ENCODE measurements at places on chromosomes 1 and 21.
A peak's percentile ranks its signal among the peaks of the same experiment; 100 is the strongest.

DNA sequence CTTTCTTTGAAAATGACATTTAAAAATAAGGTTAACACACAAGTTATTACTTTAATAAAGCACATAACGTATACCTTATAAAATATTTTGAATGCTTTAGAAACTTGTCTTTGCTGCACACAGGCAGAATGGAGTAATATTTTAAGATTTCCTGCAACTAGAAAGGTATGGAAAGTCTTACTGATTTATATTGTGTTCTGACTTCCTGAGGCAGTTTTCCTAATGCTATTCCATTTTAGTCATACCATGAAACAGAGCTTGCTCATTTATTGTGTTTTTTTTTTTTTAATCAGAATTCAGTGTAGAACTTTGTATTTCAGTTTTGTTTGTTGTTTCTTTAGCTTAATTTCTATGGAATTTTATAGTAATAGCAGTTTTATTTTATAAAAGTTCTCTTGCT is 60.9 kb upstream of the S1PR1 start:
- DNase-seq, result no peak

DNA sequence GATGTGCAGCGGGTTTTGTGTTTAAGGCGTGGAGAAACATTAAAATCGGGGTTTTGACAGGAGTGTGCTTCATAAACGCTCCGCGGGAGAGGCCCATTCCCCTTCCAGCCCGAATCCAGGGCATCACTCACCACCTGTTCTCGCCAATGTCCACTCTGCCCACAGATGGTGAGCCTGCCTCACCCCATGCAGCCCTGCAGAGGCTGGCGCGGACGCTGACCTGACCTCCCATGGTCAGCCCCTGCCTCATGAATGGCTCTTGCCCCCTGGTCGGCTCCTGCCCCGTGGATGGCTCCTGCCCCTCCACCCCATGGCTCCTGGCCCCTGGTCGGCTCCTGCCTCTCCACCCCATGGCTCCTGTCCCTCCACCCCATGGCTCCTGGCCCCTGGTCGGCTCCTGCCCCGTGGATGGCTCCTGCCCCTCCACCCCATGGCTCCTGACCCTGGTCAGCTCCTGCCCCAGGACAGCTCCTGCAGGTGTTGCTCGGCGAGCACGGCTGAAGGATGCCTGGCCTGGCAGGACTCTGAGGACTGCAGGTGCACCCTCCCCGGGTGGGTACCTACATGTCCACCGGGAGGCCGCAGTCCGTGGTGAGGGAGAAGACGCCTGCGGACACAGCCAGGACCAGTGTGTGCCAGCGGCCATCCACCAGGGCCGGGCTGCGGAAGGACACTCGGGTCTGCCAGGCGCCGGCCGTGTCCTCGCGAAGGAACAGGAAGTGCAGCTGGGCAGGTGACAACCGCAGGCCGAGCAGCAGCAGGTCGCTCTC is 6.7 kb downstream of the KRTAP10-1 start:
- no peak for DNase-seq

DNA sequence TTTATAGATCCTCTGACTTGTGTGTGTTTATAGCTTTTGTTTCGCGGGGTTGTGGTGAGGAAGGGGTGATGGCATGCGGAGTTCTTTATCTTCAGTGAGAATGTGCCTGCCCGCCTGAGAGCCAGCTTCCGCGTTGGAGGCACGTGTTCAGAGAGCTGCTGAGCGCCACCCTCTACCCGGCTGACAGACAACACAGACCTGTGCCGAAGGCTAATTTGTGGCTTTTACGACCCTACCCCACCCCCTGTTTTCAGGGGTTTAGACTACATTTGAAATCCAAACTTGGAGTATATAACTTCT is 14.4 kb upstream of the CD101 start:
- peak; percentile 78 for DNase-seq

DNA sequence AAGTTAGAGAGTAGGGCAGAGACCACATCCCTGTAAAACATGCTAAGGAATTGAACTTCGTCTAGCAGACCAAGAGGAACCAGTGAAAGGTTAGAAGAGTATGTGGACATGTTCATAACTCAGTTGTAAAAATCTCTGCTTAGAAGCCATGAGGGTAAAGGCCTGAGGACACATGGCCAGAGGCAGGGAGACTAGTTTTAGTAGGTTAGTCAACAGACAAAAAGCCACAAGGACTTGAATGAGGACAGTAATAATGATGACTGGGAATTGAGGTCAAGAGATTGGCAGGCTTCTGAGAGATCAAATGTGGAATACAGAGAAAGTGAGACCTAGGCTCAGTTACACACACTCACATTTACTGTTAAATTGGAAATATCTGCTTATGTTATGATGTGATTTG is 205.5 kb upstream of the HOOK1 start:
- DNase-seq, result no peak

- no peak for DNase-seq
Measured at GRCh38 chr1:44002606-44003157, 11.3 kb downstream of the CCDC24 start.

DNA sequence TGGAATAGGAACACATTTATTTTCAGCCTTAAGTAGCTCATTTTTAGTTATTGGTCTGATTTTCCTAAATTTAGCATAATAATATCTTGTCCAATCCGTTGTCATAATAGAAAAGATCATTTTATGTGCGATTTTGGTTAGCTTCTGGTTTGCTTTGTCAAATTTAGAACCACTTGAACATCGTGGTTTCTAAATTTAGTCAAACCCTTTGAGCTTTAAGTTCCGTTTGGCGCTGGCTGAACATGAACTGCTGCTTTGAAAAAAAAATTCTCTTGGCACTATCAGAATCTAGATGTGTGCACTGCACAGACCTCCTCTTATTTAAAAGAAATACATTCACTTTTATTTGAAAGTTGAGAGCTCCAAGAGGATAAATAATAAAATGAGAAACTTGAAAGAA is 370.6 kb downstream of the PTPRC start:
- DNase-seq, result no peak

DNA sequence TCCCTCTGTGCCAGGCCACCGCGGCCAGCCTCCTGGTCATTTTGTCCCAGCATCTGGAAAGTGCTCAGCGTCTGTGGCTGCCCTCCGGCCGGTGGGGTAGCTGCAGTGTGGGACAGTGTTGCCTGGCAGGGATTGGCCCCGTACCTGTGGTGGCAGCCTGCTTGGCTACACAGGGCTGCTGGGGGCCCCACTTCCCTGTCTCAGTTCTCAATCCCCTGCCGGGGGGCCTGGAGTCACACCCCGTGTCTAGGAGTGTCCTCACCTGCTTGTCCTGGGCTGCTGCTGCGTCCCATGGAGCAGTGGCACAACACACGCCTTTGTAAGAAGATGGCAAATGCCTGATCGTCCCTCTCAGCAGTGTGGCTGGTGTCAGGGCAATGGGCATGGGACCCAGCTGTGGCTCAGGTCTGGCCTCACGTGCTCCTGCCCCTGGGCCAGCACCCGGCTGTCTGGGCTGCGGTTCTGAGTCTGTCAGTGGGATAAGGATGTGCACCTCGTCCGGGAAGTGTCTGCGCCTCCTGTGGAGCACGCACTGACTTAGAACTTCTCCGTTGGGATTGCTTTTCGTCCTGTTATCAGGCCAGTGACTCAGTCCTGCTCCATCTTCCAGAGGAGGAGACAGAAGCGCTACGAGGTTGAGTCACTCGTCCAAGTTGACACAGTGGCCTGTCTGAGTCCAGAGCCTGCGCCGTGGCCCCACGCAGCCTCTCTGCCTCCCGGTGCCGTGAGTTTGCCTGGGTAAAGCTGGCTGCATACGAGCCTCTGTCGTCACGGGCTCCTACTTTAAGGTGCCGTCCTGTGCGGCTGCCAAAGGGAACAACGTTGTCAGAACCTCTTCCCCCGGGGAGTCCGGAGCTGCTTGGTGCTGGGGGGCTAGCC is 41.0 kb downstream of the CRYAA start:
- peak; percentile 8 for DNase-seq

- peak; percentile 73 for DNase-seq
Measured at GRCh38 chr1:12031039-12031980, 12.0 kb downstream of the MIIP start.

- DNase-seq, result no peak
Measured at GRCh38 chr1:31746687-31747086, 17.5 kb downstream of the ADGRB2 start.

DNA sequence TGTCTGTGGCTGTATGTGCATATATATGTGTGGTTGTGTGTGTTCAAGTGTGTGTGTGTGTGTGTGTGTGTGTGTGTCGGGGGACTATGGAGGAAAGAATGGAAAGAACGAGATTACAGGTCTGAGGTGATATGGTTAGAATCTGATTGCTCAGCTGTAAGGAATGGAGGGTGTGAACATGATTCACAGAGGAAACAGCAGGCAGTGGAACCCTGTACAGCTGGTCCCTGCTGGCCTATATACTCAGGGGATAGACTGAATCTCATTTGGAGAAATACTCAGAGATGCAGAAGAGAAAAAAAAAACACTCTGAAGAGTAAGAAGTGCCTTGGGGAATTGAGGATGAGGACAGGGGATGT is 180.1 kb upstream of the ESRRG start:
- DNase-seq, result no peak

GRCh38 chr1:12001249-12001917 is 17.9 kb upstream of the MIIP start:
- DNase-seq, result peak; percentile 76

- no peak for DNase-seq
Measured at GRCh38 chr1:210792250-210793102, 341.5 kb downstream of the KCNH1 start.

GRCh38 chr1:2148691-2149090 is 45.9 kb downstream of the FAAP20 start:
- peak; percentile 62 for DNase-seq

GRCh38 chr1:65998763-65999583 is 206.3 kb downstream of the PDE4B start:
- DNase-seq, result no peak

GRCh38 chr1:217332431-217333065 is 298.3 kb downstream of the GPATCH2 start:
- no peak for DNase-seq

DNA sequence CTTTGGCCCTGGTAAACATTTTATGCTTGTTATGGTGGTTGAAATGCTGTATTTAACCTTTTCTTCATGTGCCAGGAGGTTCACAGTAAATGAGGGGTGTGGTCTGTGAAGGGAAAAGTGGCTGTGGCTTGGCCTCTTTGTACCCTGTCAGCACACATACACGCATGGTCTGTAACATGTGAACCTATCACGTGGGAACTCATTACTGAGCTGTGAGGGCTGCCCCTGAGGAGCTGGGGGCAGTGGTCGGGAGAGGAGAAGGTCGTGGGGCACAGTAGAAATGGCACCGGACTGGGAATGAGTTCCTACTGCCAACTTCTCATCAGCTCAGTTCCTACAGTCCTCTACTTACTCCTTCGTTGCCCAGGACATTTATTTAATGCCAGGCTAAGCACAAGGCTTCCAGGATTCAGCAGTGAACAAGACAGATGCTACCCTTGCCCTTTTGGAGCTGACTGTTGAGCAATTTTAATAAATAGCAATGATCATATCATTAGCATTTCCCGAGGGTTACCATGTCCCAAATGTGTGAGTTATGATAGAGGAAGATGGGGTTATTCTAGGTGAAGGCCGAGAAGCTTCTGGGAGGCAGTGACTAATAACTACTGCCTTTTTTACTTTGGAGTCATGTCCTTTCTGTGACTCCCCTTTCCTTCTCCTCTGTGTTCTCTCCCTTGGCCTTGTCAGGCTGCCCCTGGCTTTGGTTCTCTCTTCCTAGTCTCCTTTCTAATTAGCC is 38.8 kb downstream of the DDR2 start:
- DNase-seq, result no peak

DNA sequence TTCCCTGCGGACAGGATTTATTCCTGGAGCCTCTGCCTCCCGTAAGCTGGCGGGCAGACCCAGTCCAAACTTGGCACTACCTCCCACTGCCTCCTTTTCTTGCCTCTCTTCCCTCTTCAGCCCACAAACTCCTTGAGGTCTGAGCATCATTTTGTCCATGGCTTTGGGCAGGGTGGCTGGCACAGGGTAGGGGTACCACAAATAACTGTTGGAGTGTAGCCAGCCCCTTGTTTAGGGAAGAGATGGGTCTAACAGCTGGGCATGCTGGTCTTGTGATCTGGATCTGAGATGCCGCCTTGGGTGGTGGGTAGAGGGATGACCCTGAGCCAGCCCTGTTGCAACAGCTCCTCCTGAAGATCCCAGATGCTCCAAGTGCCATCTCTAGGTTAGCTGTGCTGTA is 71.4 kb upstream of the CLDN14 start:
- no peak for DNase-seq

DNA sequence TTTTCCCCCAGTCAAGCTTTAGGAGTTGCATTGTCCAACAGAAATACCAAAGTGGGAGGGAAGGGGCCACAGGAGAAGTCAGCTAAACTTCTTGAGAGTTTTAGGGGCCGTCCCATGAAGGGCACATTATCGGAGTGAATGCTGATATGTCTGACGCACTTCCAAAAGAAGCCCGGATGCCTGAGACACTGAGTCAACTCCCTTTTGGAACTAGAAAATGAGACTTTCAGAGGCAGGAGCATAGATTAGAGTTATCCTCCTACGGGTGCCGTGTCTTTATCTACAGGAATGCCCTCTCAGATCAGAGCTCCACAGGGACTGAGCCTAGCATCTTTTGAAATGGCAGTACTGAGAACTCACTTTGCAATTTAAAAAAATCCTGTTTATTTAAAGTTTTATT is 13.1 kb downstream of the ACTN2 start:
- no peak for DNase-seq

- DNase-seq, result no peak
Measured at GRCh38 chr21:32770871-32771523, 558 bp downstream of the PAXBP1 start.

DNA sequence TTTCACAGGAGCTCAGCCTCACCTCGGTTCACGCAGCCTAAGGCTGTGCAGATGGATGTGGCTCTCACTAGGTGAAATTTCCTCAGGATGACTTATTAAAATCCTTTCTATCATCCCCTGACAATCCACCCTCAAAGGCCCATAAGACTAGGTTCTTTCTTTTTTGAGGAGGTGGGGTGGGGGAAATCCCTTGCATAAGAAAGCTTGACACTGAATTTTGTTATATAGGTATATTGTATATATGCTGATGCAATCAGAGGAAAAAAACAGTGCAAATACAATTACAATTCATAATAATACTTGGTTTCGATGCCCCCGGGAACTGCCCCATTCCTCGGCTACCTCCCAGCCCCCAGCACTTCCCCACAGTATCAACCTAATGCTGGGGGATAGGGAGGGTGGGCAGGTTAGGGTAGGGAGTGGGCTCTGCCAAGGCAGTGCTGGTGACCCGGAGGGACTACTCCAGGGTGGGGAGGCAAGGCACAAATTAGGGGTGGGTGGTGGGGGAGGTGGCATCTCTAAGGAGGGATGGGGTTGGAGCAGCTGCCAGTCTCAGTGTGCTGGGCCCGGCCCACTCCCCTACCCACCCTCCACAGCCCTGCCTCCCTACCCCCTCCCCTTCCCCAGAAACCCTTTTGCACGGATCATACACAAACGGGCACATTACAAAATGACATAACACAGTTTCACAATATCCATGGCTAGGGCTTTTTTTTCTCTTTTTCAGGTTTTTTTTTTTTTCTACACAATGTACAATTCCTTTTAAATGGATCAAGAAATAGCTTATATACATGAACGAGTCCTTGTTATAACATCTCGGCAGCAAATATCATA is 30.9 kb downstream of the SLC27A3 start:
- DNase-seq, result no peak

- DNase-seq, result no peak
Measured at GRCh38 chr1:1833916-1834325, 55.7 kb upstream of the NADK start.

- DNase-seq, result peak; percentile 62
Measured at GRCh38 chr1:244353551-244354091, 98.1 kb downstream of the ADSS2 start.

All from activated T-cell treated with anti-CD3 and anti-CD28 coated beads, Interleukin-2, amount 50 U/mL, for 48 hours (primary cell).